ENCODE measurements at places on chromosomes 1 and 21.

DNA sequence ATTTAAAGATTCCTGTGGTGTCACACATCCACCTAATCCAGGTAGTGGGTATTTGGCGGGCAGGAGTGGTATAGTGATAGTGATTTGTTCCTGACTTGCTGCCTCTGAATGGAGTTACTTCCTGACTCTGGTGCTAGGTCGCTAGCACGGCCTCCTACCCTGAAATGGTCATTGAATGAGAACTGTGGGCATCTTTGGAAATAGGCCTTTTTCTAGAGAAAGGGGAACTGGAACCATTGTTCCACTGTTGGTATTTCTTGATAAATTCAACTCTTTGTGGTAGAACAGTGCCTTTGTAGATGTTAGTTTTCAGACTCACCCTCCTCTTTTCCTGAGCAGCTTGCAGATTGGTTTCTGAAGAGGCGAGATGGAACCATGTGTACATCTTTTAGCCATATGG lies 1.5 kb downstream of the QSOX1 start:
- DNase-seq = no peak

- no peak for DNase-seq
Observed at GRCh38 chr1:172679000-172679772, 20.3 kb downstream of the FASLG start.

DNA sequence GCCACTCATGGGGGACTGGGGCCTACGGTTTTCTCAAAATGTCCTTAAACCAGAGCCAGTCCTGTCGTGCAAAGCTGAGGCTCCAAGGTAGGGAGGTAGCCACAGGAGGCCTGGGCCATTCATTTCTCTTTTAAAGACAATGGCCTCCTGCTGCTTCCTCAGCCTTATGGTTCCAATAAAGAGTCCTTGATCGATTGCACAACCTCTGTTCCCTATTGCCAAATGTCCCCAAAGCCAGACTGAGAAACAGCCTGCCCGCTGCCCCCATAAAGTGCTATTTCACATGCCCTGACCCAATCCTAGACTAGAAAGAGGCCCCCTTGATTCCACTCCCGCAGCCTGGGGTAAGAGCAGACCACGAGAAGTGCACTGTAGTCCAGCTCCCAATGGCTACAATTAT lies 166.7 kb downstream of the CLIC6 start:
- no peak for DNase-seq

- DNase-seq = no peak
Observed at GRCh38 chr1:1081311-1082238, 7.5 kb upstream of the RNF223 start.

GRCh38 chr1:210496063-210496462 lies 167.4 kb downstream of the HHAT start:
- DNase-seq = no peak

DNA sequence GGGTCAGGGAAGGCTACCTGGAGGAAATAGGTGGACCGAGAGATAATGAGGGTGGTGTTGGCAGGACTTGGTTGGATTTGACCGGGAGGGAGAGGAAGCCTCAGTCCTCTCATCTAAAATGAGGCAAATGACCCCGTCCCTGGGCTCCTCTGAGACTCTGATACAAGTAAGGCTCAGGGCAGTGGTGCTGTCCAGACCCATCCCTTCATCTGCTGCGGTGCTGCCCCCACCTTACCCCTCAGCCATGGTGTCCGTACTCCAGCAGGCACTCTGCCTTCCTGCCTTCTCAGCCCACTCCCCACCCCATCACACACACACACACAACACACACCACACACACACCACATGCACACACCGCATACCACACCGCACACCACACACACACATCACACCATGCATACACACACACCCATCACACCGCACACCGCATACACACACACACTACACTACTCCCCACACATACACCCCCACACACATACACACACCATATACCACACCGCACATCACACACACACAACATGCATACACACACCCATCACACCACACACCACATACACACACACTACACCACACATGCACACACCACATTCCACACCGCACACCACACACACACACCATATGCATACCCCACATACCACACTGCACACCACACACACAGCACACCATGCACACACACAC lies 29.4 kb upstream of the SLC26A9 start:
- DNase-seq = no peak

- DNase-seq = no peak
Observed at GRCh38 chr21:34706337-34706736, 37.5 kb downstream of the CLIC6 start.

DNA sequence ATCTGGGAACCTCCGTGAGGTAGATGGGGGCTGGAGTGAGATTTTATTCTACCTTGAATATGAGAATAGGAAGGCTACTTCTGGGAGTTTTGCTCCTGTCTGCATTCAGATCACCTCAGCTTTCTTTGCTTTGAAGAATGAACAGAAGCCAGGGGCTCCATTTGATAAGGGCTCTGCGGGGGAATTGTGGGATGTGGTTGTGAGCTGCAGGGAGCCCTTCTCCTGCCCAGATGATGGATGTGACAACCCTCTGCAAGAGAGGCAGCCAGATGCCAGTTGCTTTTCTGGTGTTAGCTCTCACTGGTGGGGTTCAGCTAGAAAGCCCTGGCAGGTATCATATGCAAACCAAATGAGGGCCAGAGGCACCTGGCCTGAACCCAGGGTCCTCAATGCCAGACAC lies 21.5 kb downstream of the IER5 start:
- DNase-seq = no peak

DNA sequence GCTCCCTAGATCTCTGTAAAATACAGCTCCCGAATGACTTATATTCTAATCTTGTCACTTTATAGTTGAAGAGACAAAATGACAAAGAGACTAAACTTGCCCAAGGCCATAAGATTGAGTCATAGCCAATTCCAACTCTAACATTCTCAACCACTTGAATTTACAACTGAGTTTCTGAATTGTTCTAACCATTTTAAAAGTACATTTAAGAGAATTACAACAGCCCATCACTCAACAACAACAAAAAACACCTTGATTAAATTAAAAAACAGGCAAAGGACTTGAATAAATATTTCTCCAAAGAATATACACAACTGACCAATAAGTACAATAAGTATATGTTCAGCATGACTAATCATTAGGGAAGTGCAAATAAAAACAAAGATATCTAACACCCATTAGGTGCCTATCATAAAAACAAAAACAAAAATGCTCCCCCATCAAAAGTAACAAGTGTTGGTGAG lies 8.7 kb upstream of the ADCY10 start:
- no peak for DNase-seq

DNA sequence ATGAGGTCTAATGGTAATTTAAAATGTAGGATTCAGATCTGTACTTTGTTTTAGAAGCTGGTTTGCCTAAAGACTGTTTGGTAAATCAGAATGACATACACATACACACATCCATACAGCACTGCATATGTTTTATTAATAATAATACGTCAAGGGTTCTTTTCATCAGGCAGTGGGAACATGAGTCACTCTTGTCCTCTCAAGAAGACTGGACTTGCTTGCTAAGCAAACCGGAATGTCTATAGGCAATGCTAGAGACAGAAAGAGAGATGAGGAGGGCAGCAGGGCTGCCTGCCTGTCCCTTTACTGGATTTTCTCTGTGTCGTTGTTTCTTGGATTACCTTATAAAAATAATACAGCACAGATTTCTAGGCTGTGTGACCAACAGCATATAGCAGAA lies 119.1 kb upstream of the GALNT2 start:
- no peak for DNase-seq

DNA sequence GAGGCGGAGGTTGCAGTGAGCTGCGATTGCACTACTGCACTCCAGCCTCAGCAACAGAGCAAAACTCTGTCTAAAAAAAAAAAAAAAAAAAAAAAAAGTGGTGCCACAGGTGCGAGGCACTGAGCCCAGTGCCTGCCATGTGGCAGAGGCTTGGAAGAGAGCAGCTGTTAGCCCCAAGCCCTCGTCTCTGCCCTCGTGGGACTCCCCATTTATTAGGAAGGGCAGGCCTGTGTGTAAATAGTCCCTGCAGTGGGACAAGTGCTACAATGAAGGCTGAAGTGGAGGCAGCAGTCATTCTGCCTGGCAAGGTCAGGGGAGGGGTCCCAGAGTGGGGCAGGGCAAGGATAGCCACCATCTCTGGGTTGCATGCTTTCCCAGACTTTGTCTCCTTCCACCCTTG lies 6.5 kb downstream of the RPS6KA1 start:
- DNase-seq = no peak

DNA sequence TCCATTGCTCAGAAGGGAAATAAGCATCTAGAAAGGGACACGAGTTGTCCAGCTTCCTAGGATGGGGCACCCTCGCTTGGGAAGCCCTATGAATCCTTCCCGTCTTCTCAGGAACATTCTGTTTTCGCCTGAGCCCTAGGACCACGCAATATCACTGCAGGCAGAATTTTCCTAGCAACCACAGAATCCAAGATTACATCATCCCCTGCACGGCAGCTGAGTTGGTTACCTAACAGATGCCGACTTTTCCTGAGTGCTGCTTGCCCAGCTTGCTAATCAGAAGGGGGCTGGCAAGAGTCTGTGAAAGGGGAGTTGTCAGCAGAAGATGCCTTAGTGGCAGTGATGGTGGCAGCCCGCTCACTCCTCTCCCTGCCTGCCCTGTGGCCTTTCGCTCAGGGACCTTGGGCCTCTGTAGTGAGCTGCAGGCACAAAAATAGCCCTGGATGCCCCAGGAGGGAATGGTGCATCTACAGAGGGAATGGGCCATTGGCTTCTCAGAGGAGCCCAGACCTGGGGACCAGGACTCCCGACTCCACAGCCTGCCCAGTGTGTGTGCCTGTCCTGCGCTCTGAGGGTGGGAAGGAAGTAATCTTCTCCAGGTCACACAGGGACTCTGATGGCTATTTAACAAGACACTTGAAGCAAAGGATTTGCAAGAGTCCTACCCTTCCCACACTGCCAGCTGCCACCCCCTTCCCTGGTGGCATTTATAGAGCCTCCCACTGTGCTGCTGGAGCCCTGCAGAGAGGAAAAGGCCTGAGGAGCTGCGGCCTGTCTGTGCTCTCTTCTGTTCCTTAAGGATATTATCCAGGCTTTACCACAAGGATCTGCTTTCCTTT lies 28.9 kb upstream of the CLSTN1 start:
- DNase-seq = no peak

DNA sequence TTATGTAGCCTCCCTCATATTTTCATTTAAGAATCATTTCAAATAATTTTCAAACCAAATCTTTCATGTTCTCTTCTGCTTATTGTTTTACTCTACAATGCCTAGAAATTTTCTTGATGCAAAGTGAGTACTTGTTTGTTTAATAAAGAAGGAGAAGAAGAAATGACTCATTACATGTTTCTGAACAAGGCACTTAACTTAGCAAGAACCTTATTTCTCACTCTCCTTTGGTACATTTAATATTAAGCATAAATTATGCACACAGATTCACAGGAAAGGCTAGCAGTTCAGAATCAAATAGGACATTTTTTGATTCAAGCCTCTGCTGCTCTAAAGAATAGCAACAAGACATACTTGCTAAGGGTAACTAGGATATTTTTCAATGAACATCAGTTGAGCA lies 9.1 kb downstream of the SCYL3 start:
- DNase-seq = no peak

GRCh38 chr1:22805672-22806038 lies 95.0 kb downstream of the EPHB2 start:
- DNase-seq = no peak

- no peak for DNase-seq
Observed at GRCh38 chr1:24769656-24770651, 24.7 kb downstream of the CLIC4 start.

DNA sequence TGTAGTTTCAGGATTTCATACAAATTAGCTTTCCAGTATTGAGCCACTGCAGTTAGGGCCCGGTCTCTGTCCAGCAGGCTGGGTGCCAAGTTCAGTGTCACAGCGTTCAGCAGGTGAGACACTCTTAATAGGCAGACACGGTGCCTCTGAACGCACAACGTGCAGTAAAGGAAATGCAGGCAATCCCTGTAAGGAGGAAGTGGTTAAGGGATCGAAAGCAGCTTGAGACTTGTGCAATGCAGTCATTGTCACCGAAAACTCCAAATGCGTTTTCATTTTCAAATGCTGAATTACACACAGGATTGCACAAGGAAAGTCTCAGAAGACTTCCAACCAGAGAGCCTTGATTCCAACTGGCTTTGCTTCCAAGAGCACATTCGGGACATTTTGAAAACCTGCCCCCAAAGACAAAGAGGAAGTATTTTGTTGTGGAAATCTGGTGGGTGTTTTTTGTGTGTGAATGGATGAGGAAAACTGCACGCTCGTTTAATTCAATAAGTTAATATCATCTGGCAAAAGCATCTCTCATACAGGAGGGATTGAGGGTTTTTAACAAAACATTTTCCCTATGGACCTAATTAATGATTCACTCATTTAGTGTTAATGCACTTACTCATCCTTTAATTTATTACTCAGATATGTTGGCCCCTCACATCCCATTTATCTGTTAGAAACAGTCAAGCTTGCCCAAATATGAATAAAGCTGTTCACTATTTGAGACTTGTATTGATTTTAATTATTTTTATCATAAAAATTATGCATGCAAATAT lies 61.6 kb downstream of the PTGS2 start:
- no peak for DNase-seq

DNA sequence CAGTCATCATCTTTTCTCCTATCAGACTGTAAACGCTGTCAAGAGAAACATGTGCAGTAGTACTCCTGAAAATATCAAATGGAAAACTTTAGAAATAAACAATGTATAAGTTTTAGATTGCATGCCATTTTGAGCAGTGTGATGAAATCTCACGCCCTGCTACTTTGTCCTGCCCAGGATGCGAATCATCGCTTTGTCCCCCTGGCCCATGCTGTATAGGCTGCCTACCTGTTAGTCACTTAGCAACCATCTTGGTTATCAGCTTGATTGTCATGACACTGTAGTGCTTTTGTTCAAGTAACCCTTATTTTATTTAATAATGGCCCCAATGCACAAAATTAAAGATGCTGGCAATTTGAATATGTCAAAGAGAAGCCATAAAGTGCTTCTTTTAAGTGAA lies 363.0 kb downstream of the ZP4 start:
- no peak for DNase-seq

DNA sequence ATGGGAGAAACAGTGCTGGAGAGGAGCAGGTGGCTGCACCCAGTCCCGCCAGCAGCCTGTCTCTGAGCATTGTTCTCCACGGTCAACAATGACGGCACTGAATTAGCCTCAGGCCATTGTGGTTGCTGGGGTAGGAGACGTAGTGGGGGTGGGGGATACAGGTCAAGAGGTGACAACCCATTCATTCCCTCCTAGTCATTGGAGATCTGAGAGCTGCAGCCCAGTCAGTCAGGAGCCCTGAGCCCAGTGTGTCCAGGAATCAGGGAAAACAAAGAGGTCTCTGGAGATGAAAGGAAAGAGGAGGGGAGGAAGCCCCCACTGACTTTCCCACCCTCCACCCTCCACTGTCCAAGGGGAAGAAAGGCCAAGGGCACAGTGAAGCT lies 15.3 kb downstream of the SMIM12 start:
- no peak for DNase-seq

All from stimulated activated CD4-positive, alpha-beta T cell treated with anti-CD3 and anti-CD28 coated beads, Interleukin-4, amount 100 ng/mL, for 48 hours (primary cell).